ENCODE measurements at places on chromosomes 2 and 18.

GRCh38 chr2:225597911-225598310, 198.4 kb downstream of the NYAP2 start:
- DNase-seq: no peak

DNA sequence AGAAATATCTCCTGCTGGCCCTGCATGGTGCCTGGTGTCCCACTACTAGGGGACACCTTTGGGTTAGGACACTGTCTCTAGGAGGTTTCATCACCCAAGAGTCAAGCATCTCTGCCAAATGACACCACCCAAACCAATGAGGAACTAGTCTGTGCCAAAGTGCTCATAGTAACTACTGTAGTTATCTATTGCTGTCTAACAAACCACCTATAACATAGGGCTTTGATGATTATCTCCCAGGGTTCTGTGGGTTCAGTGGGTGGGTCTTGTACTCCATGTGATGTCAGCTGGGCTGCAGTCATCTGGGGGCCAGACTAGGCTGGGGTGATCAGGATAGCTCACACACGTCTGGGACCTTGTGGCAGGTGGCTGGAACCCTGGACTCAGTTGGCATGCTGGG, 59.8 kb downstream of the EPAS1 start:
- no peak for DNase-seq

DNA sequence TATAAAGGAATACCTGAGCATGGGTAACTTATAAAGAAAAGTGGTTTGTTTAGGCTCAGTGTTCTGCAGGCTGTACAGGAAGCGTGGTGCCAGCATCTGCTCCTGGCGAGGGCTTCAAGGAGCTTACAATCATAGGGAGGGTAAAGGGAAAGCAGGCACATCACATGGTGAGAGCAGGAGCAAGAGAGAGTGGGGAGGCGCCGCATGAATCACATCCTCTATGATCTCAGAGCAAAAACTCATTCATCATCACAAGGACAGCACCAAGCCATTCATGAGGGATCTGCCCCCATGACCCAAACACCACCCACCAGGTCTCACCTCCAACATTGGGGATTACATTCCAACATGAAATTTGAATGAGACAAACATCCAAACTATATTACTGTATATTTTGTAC, 32.5 kb downstream of the R3HDM1 start:
- DNase-seq: no peak

GRCh38 chr18:47095810-47096209, 54.5 kb downstream of the HDHD2 start:
- no peak for DNase-seq

GRCh38 chr2:214542866-214543265, 132.0 kb downstream of the VWC2L start:
- no peak for DNase-seq

DNA sequence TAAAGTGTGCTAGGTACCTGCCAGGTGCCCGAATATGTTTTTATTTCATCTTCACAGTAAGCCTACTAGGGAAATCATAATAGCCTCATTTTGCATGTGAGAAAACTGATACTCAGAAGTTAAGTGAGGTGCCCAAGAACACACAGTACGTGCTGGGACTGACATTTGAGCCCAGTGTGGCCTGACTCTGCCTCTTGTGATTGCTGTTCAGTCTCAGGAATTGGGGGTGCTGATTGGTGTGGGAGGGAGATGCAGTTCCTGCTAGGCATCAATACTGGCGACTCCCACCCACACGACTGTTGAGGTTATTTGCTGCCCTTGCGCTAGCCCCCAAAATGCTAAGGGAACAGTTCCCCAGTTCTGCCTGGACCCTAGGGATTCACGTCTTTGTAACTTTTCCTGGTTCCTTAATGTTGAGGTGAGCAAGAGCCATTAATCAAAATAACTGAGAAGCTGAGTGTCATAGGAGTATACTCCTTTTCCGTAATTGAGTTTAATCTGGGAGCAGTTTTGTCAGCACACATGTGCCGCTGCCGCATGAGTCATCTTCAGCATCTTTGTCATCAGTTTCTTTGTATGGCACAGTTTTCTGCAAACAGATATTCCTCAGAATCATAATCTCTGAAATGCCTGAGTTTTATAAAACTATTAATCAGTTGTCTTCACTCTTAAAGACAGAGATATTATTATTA, 120.7 kb downstream of the NCK2 start:
- DNase-seq: no peak

DNA sequence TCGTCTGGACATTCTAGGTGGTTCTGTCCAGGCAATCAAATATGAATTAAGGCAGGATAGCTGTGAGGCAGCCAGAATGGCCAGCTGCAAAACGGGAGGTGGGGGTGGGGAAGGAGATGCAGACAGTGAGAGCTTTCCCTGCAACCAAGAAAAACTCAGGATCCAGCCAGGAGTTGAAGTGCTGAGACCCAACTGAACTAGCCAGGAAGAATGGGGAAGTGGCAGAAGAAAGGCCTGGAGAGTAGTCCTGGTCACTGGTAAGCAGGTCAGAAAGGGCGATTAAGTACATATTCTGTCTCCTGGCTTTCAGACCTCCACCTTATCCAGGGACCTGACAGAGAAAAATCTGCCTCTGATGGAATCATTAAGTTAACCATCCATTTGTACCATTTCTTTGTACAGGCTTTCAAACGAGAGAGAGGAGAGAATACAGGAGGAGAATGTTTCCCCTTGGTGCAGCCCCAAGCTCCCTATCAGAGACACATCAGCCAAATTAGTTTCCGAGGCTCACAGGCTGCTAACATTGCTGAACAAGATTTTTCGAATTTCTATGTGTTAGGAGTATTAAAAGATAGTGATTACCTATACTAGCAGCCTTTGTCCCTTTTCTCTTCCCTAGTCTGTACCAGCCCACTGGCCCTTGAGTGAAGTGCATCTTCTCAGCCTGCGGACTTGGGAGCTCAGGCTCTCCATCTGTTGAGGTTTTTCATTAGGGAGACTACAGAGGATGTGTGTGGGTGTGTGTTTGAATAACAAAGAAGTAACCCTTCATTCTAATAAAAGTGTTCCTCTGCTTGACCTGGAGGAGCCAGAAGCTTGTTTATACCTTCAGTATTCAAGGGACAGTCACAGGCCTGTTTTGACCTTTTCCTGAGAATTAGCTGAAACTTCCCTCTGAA, 12.5 kb upstream of the HOXD1 start:
- DNase-seq: no peak
